GM10248 (cell line): ENCODE measurements at places on chromosomes 7 and 10.

DNA sequence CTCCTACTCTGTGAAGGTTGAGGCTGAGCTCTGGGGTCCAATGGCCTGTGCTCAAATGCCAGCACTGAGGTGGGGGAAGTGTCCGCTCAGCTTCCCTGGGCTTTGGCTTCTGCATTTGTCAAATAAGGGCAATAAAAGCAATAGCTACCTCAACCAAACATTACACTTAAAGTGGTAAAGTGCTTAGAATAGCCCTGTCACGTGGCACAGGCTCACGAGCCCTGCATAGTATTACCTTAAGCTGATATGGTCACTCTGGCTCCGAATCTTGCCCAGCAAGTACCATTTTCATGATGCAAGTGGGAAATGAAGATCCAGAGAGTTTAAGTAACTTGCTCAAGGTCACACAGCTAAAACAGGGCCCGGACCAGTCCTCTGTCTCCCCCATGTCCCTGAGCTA is 451.1 kb upstream of the ZMIZ1 start:
- DNase-seq, result no peak

DNA sequence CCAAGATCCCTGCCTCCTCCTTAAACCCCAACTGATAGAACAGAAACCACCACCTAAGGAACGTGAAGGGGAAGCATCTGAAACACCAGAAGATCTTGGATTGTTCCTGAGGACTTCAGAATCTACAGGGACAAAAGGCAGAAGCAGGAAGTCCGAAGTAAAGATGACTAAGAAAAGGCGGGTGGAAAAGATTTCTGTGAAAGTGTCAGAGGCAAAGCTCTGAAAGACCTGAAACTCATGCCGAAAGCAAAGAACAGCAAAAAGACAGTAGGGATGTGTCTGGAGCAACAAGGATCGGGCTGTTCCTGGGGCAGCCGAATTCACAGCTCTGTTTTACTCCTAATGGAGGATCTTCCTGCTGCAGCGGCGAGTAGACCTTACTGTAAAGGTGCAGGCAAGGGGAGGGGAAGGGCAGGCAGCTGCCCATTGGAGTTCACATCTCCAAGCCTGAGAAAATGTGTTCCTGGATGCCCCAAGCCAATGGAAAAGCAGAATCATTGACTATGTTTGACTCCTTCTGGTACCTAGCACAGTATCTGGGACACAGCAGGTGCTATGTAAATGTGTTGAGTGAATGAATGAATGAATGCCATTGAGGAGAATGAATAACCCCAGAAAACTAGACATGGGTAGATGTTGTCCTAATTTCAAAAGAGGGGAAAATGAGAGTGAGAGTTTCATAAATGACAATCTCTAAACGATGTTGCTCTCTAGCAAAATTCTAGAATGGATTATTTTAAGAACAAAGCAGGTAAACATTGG is 40.4 kb downstream of the PDIA4 start:
- DNase-seq, result no peak

GRCh38 chr7:42727451-42727850 is 184.4 kb downstream of the C7orf25 start:
- DNase-seq, result no peak

GRCh38 chr7:5143106-5143505 is 46.9 kb upstream of the WIPI2 start:
- DNase-seq, result no peak

DNA sequence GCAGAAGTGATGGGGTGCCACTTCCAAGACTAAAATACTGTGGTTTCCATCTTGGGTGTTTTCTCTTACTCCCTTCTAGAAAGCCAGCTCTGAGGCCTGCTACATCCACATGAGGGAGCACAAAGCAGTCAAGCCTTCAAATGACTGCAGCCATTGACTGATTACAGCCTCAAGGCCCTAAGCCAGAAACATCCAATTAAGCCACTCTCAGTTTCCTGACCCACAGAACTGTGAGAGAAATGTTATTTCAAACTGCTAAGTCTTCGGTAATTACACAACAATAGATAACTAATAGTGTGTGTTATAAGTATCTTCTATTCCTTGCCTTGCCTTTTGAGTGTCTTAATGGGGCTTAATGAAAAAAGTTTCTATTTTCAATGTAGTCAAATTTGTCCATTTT is 24.8 kb downstream of the BRAF start:
- no peak for DNase-seq

- DNase-seq, result no peak
Observed at GRCh38 chr10:33883881-33884280, 549.4 kb upstream of the NRP1 start.

- no peak for DNase-seq
Observed at GRCh38 chr10:99731306-99732032, 458 bp downstream of the COX15 start.

GRCh38 chr10:119246862-119247549 is 39.6 kb downstream of the GRK5 start:
- DNase-seq, result no peak
